Ureter (tissue), 1 donor: ENCODE measurements at places on chromosomes 4 and X. TPM values are rescaled to one million over a fixed set of nuclear protein-coding genes. Genes with fewer than 3 reads are reported as not detected.

GRCh38 chrX:119775517-119776238 lies 15.8 kb downstream of the RPL39 start:
- no peak for DNase-seq

GRCh38 chrX:137848266-137848905 lies 282.5 kb downstream of the ZIC3 start:
- DNase-seq = no peak

DNA sequence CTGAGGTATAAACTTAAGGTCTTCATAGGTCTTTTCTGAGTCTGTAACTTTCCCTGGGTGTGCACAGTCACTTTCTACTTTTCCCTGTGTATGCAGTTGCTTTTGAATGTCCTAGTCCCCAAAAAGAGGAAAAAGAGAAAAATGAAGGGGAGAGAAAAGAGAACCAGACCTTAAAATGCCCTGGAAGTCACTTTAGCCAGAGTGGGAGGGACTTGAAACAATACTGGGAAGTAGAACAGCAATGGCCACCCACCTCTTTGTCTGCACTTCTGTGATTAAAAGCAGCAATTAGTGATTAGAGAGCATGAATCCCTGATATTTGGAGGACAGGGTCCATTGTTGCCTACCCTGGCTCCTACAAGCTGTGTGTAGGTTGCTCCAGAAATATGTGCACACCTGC lies 36.1 kb downstream of the ZCCHC13 start:
- DNase-seq = no peak

CCDC160 gene
- 1.3 TPM for total RNA-seq

DNA sequence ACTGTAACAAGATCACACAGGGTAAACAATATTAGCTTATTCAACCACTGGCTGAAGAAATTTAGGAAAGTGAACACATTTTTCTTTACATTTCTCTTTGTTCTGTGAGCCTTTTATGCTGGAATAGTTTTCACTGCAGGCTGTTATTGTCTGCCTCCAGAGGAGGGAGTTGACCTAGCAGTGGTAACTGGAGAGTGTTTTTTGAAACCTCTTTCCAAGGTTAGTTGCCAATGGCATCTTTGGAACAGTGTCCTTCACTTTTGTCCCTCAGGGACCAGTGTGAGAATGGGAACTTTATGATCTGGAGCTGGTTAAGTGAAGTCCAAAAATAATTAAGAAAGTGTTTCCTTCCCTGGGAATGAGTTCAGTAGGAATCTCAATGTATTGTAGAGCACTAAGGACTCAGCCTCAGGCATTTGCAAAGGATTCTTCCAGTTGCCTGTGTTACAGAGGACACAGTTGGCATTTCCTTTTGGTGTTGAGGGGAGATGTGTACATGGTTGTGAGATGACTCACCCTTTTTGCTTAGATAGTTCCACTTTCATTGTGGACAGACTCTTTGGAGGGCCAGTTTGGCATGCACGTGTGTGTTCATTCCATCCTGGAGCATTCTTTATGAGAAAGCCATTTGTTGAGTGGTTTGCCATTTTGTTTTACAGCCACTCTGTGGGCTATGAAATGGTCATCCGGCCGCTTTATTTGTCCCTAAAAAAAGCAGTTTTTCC lies 61.3 kb downstream of the AR start:
- DNase-seq = no peak

- DNase-seq = no peak
Observed at GRCh38 chr4:143017210-143017609, 167.5 kb upstream of the USP38 start.

SOWAHD gene
- total RNA-seq = 0.57 TPM

BEX1 gene
- total RNA-seq = 2.4 TPM

GRCh38 chrX:148282504-148282903 lies 217.9 kb upstream of the AFF2 start:
- no peak for DNase-seq

KIT gene
- 21.0 TPM for total RNA-seq

DNA sequence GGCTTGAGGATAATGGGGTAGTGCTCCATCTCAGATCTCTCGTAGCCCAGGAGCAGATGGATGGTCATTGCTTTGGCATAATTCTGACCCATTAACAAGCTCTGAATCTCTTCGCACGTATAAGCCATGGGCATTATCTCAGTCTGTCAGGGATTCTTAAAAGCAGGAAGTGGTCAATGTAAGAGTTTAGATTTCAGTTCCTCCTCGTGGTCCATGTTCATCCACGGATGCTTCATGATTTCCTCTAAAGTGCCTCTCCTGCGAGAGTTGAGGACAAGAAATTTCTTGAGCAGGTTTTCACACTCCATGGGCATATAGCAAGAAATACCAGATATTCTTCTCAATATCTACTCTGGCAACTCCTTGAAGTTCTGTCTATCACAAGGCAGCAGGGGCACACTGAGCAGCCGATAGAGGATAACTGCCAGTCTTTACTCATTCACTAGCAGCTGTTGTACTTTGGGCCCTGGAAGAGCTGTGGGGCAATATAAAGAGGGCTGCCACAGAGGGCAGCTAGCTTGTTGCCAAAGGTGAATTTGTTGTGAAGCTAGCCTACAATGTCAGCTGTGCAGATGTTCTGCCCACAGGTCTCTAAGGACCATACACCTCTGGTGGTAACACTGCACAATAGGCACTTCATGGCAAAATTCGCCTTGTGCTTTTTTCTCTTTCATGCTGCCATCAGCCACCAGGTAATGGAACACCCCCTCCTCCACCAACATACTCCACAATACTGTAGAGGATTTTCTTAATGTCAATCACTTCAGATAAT lies 52.0 kb upstream of the WDR17 start:
- no peak for DNase-seq

DNA sequence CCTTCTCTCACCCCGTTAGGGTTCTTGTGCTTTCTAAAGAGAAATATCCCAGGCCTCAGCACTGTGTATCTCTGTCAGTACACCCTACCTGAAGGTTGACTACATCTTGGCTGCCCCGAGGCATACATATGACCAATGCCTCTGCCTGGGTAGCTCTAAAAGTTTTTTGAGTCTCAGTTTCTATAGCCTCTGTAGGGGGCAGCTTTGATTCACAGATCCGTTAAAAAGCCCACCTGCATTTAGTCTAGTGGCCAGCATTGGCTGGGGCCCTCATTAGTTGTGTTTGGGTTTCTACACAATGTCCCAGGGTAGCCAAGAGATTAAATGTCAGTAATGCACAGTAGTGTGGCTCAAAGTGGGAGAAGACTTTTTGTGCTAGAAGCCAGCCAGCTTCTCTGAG lies 151.1 kb downstream of the CFAP299 start:
- DNase-seq = no peak

DNA sequence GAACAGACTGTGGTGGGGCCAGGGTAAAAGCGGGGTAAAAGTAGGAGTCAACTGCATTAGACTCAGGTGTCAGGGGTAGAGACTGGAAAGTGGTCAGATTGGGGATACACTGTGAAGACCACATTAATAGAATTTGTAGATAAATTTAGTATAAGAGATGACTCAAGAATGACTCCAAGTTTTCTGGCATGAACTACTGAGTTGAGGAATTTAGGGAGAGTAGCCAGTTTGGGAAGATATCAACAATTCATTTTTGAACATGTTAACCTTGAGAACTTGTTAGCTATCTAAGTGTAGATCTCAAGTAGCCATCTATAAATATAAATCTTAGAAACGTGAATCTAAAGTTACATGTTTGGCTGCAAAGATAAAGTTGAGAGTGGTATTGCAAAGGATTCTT lies 206.9 kb upstream of the HCCS start:
- no peak for DNase-seq

DNA sequence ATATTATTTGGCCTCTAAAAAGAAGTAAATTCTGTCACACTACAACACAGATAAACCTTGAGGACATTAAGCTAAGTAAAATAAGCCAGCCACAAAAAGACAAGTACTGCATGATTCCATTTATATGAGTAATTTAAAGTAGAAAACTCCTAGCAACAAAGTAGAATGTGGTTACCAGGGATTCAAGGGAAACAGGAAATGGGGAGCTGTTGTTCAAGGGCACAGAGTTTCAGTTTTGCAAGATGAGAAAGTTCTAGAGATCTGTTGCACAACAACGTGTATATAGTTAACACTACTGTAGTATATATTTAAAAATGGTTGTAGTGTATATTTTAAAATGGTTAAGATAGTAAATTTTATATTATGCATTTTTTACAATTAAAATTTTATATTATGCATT lies 25.4 kb downstream of the SEC31A start:
- no peak for DNase-seq

- DNase-seq = no peak
Observed at GRCh38 chr4:146222313-146222712, 8.0 kb downstream of the REELD1 start.

DNA sequence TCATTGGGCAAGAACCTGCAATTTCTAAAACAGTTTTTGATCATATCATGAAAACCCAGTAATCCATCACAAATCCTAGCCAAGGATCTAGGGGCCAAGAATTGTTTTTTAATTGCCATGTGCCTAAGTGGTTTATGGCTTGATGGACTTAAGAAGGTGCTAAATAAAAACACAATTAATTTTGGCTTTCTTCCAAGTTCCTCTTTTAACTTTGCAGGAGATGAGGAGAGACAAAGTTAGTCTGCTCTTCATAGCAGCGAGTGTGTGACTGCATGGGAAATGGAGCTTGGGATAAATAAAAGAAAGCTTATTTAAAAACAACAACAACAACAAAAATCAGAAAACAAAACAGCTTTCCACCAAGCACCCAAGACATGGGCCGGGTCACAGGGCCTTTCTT lies 41.4 kb downstream of the ARHGEF9 start:
- DNase-seq = no peak
